GM03348 (cell line): ENCODE measurements at places on chromosomes 11 and 22.
A peak's percentile ranks its signal among the peaks of the same experiment; 100 is the strongest.

DNA sequence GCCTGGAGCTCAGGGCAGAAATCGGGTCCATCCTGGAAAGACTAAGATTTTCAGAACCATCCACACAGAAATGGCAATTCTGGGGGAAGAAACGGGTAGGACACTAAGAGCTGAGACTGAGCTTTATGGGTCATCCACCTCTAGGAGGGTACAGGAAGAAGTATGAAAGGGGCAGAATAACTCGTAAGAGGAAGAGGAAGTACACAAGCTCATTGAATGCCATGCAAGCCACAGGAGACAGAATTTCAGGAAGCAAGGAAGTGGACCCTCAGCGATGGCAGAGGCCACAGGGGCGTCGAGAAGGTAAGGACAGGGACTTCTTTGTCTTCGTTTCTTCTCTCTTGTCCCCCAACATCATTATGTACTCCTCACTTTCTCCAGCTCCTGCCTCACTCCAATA is 169.6 kb downstream of the MAML2 start:
- no peak for DNase-seq

- no peak for DNase-seq
Observed at GRCh38 chr11:2443881-2444820, at the start of gene TRPM5. TRPM5 (minus strand) TSS chr11:2444514; CDS start chr11:2423036, 21,478 bp downstream.

- peak; percentile 72 for DNase-seq
Observed at GRCh38 chr22:50498322-50498890, 9.1 kb downstream of the LMF2 start.

DNA sequence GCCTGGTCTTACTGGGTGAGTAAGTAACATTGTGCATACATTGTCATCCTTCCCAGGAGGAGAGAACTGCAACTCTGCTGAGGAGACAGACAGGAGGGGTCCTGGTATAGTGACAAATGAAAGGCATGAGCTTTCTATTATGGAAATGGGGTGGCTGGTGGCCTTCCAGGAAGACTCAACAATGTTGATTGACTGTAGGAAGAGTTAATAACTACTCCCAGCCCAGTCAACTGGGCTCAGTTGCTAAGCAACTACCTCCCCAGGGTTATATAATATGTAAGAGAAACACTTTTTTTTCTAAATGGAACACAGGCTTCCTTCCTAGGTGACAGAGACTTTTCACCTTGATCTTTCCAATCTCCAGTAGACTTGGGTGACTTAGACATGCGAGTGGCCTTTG is 28.2 kb downstream of the SEZ6L start:
- no peak for DNase-seq
